ENCODE measurements at places on chromosomes 7 and 10.

- DNase-seq: no peak
Measured at GRCh38 chr10:97640868-97641811, 669 bp downstream of the PI4K2A start.

DNA sequence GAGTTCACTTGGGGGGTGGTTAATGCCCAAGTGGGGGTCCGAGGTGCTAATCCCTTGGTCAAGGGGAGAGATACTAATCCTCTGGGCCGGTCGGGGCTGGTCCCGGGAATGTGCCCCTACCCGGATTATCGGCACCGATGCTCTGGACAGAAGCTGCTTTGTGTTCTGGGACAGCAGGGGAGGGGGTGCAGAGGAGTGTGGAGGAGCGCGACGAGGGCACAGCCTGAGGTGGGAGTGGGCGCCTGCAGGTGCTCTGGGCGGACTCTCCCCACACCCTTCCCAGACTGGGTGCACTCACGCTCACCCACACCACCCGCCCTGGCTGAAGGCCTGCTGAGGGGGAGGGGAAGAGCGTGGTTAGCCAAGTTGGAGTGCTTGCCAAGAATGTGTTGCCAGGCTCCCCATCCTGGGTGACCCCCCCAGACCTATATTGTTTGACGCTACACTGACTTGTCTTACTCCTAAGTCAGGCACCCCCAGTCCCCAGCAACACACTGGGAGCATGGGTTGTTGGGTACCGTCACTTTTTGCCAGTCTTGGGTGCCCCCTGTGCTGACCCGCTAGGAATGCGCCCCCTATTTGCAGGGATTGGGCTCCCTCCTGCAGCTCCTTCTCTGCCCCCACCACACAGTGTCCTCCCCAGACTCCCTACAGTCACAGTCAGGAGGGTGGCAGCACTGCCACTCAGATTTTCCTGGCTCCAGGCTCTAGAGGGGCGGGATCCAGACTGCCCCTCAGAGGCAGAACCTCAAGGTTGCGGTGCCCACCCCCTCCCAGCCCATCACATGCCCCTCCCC, 1.2 kb downstream of the SLC4A2 start:
- no peak for DNase-seq

- no peak for DNase-seq
Measured at GRCh38 chr7:44373418-44373740, 48.0 kb upstream of the CAMK2B start.

DNA sequence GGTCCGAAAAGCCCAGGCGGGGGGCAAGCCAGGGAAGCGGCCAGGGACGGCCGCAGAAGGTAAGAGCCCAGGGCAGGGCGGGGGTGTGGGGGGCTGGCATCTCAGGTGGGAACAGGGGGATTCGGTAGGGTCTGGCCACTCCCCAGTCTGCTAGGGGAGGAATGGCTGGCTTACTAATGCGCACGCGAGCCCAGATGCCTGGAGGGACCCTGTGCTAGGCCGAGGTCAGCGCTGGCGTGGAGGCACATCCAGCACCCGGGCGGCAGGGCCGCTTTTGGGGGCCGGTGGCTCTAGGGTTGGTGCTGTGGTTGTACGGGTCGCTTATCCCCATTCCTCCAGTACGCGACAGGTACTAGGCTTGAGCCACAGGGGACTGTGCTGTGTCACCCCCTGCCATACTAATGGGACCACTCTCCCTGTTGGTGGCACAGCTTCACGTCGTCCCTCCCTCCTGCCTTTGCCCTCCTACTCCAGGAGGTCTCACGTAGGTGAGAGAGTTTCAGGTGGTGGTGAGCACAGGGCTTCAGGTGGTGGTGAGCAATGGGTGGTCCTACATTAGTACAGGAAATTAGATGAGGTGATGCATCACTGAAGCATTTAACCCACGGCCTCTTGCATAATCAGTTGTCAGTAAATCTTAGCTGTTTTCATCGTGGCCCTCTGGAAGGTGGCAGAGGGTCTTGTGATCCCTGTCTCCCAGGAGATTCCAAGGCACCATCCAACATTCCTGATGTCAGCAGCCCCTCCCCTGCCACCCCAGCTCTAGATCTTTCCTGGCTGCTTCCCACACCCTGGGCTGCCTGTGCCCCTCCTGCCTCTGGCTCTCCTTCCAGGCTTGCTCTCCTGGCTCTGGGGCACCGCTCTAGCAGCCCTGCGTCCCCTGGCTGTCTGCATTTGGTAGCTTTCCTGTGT, 971 bp downstream of the AEBP1 start:
- DNase-seq: no peak

DNA sequence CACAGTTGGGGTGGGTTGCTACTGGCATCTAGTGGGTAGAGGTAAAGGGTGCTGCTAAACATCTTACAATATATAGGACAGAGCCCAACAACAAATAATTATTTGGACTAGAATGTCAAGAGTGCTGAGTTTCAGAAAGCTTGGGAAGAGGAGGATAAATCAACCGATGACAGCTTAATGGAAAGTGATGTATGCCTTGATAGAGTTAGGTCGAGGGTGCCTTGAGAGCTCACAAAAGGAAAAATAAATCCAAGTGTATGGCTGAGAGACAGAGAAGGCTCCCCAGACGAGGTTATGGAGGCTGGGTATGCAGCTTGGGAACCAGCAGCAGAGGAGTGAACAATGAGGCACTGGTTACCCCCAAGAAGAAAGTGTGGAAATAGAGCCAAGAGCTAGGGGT, 211.1 kb downstream of the HDAC9 start:
- no peak for DNase-seq

GRCh38 chr10:80356563-80356988, at the start of the genes DYDC1 and DYDC2:
Gene DYDC1, minus strand, starts transcription at chr10:80356755. Its CDS starts 4,154 bp downstream, at chr10:80352601.
Gene DYDC2, plus strand, starts transcription at chr10:80356781. Its CDS starts 5,663 bp downstream, at chr10:80362444.
- DNase-seq: peak; percentile 16

DNA sequence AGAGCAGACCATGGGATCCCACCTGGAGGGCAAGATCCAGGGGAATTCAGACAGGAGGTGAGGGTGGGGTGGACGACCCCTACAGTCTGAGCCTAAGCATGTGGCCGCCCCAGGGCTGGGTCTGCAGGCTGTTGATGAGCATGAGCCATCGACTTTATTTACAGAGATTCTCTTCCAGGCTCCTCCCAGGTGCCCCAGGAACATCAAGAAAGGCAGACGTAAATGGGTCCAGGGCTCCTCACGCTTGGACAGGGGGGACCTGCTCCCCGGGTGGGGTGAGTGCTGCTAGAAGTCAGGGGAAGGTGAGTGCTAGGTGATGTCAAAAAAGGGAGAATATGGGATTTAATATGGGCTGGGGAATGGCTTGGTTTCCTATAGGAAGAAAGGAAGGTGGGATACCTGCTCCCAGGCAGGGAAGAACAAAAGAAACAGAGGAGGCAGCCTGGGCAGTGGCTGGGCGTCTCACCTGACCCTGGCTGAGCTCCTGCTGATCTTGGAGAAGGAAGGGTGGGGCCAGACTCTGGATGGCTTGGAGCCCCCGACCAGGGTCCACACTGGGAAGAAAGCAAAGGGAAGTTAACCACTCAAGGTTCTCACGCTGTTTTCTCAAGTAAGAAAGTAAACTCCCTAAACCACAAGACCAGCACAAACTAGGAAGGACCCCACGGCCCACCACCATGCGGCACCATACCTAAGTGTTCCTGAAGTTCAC, 162.1 kb upstream of the SHH start:
- DNase-seq: no peak

GRCh38 chr7:110157631-110158362, 933.1 kb upstream of the LRRN3 start:
- no peak for DNase-seq

DNA sequence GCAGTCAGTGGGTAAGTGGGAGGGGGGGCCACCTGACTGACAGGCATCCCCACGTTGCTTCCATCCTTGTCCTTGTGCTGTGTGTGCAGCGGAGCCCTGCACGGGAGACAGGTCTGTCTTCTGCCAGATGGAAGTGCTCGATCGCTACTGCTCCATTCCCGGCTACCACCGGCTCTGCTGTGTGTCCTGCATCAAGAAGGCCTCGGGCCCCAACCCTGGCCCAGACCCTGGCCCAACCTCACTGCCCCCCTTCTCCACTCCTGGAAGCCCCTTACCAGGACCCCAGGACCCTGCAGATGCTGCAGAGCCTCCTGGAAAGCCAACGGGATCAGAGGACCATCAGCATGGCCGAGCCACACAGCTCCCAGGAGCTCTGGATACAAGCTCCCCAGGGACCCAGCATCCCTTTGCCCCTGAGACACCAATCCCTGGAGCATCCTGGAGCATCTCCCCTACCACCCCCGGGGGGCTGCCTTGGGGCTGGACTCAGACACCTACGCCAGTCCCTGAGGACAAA, 24.8 kb downstream of the TBATA start:
- DNase-seq: no peak

DNA sequence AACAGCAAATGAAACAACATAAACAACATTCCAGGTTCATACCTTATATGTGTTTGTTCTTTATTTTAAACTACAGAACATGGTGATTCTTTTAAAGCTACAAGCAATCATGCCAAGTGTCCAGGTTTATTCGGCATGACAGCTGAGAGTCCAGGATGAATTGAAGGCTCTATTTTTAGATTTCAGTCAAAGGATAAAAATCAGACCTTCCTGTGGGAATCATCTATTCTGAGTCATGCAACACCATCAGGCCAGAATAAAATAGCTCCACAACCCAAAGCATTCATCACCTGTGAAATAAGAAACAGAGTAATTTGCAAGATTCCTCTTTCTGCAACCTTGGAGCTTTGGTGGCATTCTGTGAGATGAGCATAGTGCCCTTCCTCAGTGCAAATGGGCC, 292.4 kb upstream of the MYO3A start:
- no peak for DNase-seq

- no peak for DNase-seq
Measured at GRCh38 chr10:44934416-44935200, 23.5 kb downstream of the TMEM72 start.

GRCh38 chr10:91552274-91553095, 80.4 kb downstream of the PPP1R3C start:
- no peak for DNase-seq

GRCh38 chr7:90599038-90599437, 2.9 kb downstream of the CDK14 start:
- no peak for DNase-seq

DNA sequence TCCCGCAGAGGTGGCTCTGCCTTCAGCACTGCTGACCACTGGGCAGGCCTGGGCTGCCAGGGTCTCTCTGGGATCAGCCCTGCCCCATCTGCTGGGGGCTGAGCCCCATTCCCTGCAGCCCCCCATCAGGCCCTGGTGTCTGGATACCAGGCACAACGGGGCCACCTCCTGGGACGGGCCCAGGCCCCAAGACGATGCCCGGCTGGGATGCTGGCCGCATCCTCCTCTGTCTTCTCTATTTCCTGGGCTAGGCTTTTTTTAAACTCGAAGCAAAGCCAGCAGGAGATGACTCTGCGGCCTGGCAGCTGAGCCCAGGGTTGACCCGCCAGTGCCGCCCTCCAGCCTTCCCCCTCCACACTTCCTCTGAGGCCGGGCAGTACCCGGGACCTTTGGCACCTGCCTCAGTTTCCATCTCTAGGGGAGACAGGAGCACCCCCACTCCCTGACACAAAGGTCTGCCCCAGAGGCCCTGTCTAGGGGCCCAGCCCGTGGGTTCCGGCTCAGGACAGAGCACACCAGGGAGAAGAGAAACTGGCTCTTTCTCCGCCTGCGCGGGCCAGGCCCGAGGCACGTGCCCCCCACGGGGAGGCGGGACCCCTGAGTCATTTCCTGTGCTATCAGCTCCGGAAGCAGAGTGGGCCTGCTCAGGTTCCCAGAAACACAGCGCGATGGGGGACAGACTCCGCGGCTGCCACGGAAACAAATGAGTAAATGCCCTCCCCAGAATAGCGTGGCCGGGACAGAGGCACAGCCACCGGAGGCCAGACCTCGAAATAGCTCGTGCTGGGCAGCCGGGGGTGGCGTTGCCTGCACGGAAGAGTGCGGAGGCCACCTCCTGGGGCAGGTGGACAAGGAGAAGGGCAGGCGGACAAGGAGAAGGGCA, 84.6 kb upstream of the PDGFA start:
- DNase-seq: peak; percentile 86

- DNase-seq: no peak
Measured at GRCh38 chr7:11952972-11953371, 121.0 kb upstream of the THSD7A start.

- no peak for DNase-seq
Measured at GRCh38 chr7:30660331-30661255, 21.7 kb downstream of the CRHR2 start.

DNA sequence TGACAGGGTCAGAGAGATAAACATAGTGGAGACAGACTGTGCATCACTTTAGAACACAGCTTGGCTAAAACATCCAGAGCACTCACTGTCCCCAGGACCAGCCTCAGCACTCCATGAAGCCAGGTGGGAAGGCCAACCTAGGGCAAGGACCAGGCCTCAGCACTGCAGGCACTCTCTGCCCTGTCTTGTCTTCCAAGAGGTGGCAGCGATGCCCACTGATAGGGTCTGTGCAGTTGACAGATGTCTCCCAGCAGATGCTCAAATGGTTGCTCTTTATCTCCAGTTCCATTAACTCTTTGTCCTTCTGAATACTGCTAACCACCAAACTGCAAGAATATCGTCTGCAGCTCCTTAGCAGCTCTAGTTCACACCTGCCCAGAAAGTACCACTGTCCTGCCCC, 9.1 kb downstream of the DDX56 start:
- no peak for DNase-seq

- DNase-seq: no peak
Measured at GRCh38 chr10:73590881-73591799, at the start of gene USP54. Gene USP54, minus strand, starts transcription at chr10:73591342. Its CDS starts 15,684 bp downstream, at chr10:73575658.

GRCh38 chr10:6567884-6568283, 12.2 kb downstream of the PRKCQ start:
- DNase-seq: no peak

- DNase-seq: no peak
Measured at GRCh38 chr7:552868-553635, 33.4 kb upstream of the PDGFA start.

DNA sequence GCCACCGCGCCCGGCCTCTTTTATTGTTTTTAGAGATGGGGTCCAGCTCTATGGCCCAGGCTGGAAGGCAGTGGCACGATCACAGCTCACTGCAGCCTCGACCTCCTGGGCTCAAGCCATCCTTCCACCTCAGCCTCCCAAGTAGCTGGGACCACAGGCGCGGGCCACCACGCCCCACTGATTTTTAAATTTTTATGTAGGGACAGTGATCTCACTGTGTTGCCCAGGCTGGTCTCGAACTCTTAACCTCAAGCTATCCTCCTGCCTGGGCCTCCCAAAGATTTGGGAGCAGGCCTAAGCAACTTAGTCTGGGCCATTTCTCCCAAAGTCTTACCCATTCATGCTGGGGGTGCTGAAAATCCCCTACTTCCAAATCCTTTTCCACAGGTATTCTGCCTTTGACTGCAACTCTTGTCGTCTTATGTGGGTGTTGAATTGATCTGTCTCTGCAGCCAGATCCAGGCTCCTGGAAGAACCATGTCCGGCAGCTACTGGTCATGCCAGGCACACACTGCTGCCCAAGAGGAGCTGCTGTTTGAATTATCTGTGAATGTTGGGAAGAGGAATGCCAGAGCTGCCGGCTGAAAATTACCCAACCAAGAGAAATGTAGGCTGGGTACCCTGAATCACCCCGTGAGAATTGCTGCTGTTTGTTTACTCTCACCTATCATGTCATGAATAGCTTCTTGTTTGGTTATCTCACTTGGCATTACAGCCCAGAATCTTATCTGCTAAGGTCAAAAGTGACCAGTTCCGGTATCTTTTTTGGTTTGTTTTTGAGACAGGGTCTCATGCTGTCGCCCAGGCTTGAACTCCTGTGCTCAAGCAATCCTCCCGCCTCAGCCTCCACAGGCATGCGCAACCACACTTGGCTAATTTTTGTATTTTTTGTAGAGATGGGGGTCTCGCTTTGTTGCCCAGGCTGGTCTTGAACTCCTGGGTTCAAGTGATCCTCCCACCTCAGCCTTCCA, 1.1 kb downstream of the ZDHHC4 start:
- no peak for DNase-seq

GRCh38 chr10:35657621-35658020, 15.5 kb upstream of the FZD8 start:
- no peak for DNase-seq

- no peak for DNase-seq
Measured at GRCh38 chr10:62625484-62625883, 179.0 kb upstream of the ADO start.

All from T-helper 1 cell (primary cell).